Suprapubic skin (tissue), 4 donors: ENCODE measurements at places on chromosomes 13 and 19. TPM values are rescaled to one million over a fixed set of nuclear protein-coding genes. Genes with fewer than 3 reads are reported as not detected.

NLRP7 gene
- total RNA-seq = not detected

COL4A1 gene
- 60.8 TPM for total RNA-seq

TMEM38A gene
- 2.8 TPM for total RNA-seq

FGF21 gene
- total RNA-seq = not detected

LILRA2 gene
- total RNA-seq = 0.15 TPM

C19orf73 gene
- total RNA-seq = 9.3 TPM

CEACAM4 gene
- total RNA-seq = not detected

MEDAG gene
- total RNA-seq = 13.8 TPM

PTH2 gene
- total RNA-seq = not detected

FAM174C gene
- 72.5 TPM for total RNA-seq

ATP4A gene
- not detected for total RNA-seq

HSH2D gene
- 0.23 TPM for total RNA-seq

RABAC1 gene
- 124 TPM for total RNA-seq

TNFRSF19 gene
- 100 TPM for total RNA-seq

HSD11B1L gene
- total RNA-seq = 17.2 TPM

HIF3A gene
- 28.6 TPM for total RNA-seq
